ENCODE measurements at places on chromosomes 12 and 14.

DNA sequence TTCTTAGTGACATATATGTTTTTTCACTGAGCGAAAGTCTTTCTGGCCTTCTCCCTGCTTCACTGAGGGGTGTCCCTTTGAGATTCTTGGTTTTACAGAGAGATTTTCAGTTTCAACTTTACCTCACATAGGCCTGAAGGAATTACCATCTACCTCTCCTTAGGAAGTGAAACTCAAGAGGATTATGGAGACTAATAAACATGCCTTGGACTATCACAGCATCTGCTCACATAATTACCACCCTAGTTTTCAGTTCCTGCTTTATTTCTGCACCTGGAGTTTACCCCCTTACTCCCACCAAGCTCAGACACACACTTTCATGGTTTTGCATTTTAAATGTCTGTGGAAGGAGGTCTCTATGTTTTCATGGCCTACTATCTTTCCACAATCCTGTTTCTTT is 118.3 kb upstream of the SCAF11 start:
- DNase-seq, result peak; percentile 13

DNA sequence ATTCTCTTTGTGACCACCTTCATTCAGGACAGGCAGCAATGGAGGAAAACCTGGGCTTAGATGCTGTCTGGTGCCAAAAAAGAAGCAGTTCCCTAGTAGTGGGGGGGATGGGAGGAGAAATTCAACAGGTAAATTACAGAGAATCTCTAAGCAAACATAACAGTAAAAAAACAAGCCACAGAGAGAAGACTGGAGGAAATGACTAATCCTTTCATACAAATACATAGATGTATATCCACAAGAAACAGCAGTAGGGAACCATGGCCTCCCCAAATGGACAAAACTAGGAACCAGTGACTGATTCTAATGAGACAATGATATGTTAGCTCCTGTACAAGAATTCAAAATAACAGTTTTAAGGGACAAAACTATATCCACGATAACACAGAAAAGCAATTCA is 513.0 kb downstream of the NAV3 start:
- no peak for DNase-seq

- no peak for DNase-seq
These were observed 238.4 kb upstream of the USP15 start for GRCh38 chr12:62021808-62022207.

- DNase-seq, result no peak
These were observed 39.6 kb downstream of the GPATCH2L start for GRCh38 chr14:76191297-76191696.

- no peak for DNase-seq
These were observed at the start of gene TMEM179 for GRCh38 chr14:104604458-104605449. TSS of gene TMEM179 (minus strand) at chr14:104604772. CDS start at chr14:104604741, 31 bp downstream.

GRCh38 chr14:24270537-24271133 is 762 bp downstream of the RABGGTA start:
- DNase-seq, result no peak

GRCh38 chr14:39469094-39469710 is 37.0 kb upstream of the FBXO33 start:
- DNase-seq, result no peak

- DNase-seq, result no peak
These were observed 686 bp downstream of the MCRS1 start for GRCh38 chr12:49567302-49567610.

DNA sequence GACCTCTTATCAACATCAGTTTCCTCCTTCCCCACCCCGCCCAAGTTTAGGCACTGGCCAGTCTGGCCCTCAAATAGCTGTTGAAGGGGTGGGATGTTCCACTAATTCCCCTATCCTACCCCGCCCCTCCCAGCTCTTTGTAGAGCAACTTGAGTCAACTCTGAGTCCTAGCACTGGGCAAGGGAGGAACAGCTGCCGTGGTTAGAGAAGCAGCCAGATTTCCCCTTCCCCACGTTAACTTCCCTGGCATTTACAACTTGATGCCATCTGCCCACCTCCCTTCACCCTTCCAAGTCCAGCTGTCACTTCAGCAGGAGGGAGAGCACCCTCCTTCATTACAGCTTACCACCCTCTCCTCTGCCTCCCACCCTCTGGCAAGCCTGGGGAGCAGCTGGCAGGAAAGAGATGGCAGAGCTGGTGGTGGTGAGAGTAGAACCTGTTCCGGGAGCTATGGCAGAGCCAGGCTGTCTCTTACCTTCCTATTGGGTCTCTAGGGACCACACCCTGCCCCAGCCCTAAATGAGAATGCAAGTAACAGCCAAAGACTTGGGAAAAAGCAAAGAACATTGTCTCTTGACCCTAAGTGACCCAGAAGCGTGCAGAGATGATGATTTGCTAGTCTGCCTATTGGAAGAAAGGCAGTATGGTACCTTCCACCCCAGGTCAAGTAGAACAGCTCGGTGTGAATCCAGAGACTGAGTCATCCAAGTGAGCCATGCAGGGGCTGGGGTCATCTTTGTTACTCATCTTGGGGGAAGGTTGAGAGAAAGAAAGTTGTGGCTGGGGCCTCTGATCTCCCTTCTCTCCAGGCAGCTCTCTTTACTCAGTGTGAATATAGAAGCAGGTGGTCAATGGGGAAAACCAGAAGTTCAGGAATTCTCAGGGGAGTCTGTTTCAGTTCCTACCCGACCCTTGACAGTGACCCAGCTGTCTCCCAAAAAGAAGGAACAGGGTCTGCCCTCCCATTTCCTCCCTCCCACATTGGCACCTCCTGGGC is 1.5 kb downstream of the BLOC1S1 start:
- no peak for DNase-seq

GRCh38 chr12:62588916-62589315 is 122.3 kb downstream of the MON2 start:
- no peak for DNase-seq

DNA sequence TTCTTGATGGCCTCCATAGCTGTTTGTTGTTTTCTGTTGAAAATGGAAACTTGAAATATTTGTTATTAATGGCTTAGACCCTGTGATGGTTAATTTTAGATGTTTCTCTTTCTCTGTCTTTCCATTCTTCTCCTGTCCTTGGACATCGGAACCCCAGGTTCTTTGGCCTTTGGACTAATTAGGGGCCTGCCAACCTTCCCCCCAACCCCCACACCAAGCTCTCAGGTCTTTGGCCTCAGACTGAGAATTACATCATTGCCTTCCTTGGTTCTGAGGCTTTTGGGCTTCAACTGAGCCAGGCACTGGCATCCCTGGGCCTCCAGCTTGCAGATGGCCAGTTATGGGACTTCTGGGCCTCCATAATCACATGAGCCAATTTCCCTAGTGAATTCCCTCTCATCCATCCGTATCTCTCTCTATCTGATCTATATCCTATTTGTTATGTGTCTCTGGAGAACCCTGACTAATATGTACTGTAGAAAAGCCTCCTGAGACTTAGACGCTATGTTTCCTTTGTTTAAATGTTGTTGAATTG is 71.6 kb downstream of the FGD4 start:
- no peak for DNase-seq

GRCh38 chr14:58864751-58865513 is 227.2 kb downstream of the DACT1 start:
- no peak for DNase-seq

DNA sequence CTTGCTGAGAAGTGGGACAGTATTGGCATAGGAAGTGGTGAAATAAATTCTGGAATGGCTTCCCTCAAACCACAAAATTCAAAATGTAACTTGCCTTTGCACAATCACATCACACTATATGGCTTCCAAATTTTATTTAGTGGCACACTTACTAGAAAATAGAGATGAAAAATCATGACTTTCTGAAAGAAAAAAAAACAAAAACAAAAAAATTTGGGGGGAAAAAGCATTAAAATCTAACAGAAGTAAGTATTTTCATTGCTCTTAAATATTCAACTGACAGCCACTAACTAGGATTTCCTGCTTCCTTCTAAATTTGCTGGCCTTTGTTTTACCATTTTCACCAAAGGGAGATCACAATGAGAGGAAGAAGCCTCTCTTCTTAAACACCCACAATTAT is 23.0 kb downstream of the ATF7 start:
- no peak for DNase-seq

DNA sequence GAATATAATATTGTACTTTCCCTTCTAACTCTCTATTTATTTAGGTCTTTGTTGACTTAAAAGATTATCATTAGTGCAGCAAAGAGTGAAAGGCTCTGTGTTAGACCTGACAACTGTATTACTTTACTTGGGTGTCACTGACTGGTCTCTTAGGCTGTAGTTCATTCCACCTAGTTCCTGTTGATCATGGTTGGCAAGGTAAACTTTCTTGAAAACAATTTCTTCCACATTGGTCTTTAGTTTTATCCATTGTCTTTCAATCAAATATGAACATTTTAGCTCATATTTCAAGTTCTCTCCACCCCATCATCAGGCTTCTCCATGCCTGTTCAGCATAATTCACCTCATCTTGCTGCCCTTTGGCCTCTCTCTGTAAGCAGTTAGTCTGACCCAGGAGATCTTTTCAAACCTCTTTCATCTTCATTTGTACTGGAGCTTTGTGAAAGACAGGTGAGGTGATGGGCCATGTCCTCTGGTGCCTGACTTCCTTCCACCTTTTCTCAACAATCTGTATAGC is 32.1 kb upstream of the PPM1H start:
- DNase-seq, result no peak

DNA sequence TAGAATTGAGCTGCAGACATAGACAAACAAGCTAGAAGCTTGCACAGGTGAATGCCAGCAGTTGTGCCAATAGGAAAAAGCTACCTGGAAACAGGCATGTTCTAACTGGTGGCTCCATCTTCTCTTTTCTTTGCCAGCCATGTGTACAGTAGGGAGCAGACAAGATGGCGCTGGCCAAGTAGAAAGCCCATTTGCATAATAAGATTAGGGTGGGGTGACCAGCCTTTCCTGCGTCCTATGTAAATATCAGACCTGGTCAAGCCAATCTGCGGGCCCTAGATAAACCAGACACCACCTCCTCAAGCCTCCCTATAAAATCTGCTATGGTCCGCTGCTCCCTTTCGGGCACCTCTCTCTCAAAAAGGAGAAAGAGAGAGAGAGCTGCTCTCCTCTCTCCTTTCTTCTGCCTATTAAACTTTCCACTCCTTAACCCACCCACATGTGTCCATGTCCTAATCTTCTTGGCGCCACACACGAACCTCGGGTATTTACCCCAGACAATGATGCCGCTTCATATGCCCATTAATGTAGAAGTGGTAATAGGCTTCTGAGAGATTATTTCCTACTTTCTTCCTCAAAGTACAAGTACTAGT is 201.0 kb downstream of the SLC25A21 start:
- no peak for DNase-seq

DNA sequence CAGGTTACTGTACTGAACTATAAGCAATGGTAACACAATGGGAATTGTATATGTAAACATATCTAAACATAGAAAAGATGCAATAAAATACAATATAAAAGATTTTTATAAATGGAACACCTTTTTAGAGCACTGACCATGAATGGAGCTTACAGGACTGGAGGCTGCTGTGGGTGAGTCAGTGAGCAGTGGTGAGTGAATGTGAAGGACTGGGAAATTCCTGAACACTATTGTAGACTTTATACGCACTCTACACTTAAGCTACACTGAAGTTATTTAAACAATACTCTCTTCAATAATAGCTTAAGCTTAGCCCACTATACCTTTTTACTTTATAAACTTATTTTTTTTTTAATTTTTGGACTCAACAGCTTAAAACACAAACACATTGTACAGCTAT is 313.5 kb downstream of the KCNC2 start:
- DNase-seq, result no peak

DNA sequence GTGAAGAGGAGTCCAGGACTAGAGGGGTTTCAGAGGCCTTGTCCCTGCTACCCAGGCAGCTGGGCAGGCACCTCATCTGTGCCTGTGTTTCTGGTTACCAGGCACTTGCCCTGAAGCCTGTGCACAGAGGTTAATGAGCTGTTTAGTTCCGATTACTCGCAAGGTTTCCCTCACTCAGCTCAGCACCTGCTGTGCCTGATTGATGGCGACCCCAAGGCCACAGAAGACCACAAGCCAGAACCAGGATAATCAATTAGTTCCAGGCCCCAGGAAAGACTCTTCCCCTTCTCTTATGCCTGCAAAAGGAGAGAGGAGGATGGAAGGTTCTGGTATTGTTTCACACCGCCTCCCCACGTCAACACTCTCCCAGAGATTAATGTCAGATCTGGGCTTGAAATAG is 88.8 kb upstream of the NOS1 start:
- DNase-seq, result no peak

DNA sequence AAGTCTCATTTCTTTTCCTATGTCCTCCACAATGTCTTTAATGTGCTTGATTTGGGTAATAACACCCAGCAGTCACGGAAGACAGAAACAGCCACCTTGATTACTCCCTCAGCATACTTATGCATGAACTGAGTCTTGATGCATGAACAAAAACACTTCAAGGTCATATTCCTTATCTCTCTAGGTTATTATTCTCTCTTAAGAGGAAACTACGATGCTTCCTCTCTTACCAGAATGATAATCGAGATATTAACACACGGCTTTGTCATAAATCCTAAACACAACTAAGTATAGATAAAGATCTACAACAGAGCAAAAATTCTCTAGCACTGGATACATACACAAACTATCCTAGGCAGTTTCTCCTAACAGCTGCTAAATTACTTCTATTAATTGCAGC is 583.5 kb upstream of the ATP2B1 start:
- no peak for DNase-seq

GRCh38 chr14:54121466-54122027 is 164.9 kb upstream of the BMP4 start:
- DNase-seq, result no peak

GRCh38 chr12:44851586-44851985 is 24.5 kb downstream of the NELL2 start:
- DNase-seq, result no peak

GRCh38 chr12:52342781-52343490 is 21.7 kb upstream of the KRT83 start:
- no peak for DNase-seq

- DNase-seq, result no peak
These were observed 457.6 kb downstream of the ZFP36L1 start for GRCh38 chr14:68335312-68335711.

DNA sequence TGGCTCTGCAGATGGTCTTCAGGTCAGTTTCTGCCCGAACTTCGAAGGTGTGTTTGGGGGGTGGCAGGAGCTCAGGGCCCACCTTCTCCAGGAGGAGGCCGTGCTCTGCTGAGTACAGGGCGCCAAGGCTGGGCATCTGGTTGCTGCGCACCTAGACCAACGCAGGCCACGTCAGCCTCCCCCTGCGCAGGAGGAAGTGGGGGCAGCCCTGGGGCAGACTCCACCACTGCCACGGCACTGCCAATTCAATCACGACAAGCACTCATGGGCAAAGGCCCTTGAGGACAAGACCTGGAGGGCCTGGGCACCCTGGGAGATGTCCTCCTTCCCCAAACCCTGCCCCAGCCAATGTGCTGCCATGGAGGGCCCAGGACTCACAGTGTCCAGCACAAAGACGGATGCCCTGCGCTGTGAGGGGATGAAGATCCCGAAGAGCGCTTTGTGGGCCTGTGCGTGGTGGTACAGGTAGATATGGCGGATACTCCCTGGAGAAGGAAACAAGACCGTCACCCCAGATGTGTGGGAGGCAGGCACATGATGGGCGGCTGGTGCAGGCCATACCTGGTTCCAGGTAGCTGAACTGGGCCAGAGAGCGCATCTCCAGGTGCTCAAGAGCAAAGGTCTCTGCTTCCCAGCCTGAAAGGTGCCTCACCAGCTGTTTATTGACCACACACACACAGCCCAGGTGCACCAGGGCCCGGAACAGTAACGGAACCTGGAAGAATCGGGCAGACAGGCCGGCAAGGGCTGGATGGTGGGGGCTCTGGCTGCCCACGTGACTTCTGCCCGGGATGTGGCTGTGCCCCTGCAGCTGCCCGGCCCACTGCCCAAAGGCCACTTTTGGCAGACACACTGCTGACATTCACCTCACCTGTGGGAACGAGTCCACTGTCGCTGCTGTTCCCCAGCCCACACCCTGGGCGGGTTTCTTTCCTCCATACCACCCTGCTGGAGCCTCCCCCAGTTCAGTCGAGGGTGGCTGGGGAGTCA is 24.6 kb downstream of the P2RX2 start:
- no peak for DNase-seq
